CD8-positive, alpha-beta memory T cell (primary cell): ENCODE measurements at places on chromosomes 1 and 21.
A peak's percentile ranks its signal among the peaks of the same experiment; 100 is the strongest.

GRCh38 chr1:8848663-8849386 is 29.7 kb downstream of the ENO1 start:
- DNase-seq: peak; percentile 80

- no peak for DNase-seq
These were observed 187.2 kb downstream of the FGGY start for GRCh38 chr1:59484096-59484495.

DNA sequence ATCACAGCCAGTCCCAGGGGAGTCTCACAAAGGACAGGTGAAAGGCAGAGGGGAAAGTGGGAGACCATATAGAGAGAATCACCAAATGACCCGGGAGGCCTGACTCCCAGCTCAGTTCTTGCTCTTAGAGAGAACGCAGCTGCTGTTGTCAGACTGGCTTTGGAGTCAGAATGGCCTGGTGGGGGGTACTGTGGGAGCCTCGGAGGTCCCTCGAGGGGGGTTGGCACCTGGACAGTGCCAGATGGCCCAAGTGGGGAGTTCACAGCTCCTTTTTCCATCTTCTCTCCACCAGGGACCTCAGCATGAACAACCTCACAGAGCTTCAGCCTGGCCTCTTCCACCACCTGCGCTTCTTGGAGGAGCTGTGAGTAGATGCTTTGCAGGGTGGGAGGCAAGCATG is 31.5 kb downstream of the LGR6 start:
- no peak for DNase-seq

GRCh38 chr1:243325305-243325890 is 69.6 kb downstream of the SDCCAG8 start:
- DNase-seq: no peak

DNA sequence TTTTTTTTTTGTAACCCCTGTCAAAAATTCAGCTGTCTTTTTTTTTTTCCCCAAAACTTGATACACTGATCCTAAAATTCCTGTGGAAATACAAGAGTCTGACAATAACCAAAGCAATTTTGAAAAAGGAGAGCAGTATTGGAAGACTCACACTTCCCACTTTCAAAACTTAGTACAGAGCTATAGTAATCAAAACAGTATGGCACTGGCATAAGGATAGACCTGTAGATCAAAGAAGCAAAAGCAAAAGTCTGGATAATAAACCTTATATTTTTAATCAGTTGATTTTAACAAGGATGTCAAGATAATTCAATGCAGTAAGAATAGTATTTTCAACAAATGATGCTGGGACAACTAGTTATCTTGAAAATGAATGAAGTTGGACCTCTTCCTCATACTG is 17.3 kb downstream of the FBXO28 start:
- DNase-seq: no peak
